ENCODE measurements at places on chromosomes 2 and 18.
A peak's percentile ranks its signal among the peaks of the same experiment; 100 is the strongest.

GRCh38 chr2:234476766-234477165, 20.1 kb downstream of the ARL4C start:
- no peak for DNase-seq

- no peak for DNase-seq
These were observed 28.4 kb downstream of the TGIF1 start for GRCh38 chr18:3478262-3478978.

DNA sequence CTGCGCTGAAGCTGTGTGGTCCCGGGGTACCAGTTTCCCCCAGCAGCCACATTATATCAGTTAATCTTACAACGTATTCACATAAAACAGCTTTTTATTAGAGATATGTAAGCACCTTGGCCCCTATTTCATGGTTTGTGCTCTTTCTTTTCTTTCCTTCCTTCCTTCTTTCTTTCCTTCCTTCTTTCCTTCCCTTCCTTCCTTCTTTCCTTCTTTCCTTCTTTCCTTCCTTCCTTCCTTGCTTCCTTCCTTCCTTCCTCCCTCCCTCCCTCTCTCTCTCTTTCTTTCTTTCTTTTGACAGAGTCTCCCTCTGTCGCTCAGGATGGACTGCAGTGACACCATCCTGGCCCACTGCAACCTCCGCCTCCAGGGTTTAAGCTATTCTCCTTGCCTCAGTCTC, 3.7 kb upstream of the METAP1D start:
- no peak for DNase-seq

GRCh38 chr2:33903701-33904100, 304.6 kb upstream of the FAM98A start:
- DNase-seq = no peak

DNA sequence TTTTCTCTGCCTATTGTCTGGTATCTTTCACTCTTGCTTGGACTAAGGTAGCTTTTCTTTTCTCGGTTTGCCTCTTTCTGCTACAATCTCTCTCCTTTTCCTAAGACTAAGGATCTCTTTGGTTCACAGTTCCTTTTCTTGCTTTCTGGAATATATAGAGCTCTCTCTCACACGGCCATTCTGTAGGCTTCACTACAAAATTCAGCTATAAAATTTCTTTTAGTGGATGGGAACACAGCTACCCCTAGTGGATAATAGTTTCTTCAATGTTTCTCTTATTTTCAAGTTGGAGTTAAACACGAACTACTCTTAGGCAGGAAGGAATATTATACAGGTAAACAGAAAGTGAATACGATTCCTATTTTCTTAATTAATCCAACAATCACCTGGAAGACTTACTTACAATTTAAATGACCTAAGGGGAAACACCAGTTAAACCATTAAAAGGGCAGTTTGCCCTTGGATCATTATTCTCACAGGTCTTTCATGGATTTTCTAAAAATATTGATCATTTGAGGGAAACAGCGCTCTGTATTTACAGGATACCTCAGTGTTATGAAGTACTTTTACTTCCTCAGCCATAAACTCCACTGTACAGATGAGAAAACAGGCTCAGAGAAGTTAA, 140.5 kb downstream of the LRP2 start:
- peak; percentile 42 for DNase-seq

GRCh38 chr18:60389314-60389713, 16.7 kb upstream of the MC4R start:
- no peak for DNase-seq

- no peak for DNase-seq
These were observed 575.3 kb upstream of the RAB6C start for GRCh38 chr2:129404000-129404685.
